Stromal cell of bone marrow (primary cell): ENCODE measurements at places on chromosomes 11 and 22.

GRCh38 chr22:30038219-30038618 lies 42.0 kb upstream of the HORMAD2 start:
- DNase-seq: peak; percentile 38

DNA sequence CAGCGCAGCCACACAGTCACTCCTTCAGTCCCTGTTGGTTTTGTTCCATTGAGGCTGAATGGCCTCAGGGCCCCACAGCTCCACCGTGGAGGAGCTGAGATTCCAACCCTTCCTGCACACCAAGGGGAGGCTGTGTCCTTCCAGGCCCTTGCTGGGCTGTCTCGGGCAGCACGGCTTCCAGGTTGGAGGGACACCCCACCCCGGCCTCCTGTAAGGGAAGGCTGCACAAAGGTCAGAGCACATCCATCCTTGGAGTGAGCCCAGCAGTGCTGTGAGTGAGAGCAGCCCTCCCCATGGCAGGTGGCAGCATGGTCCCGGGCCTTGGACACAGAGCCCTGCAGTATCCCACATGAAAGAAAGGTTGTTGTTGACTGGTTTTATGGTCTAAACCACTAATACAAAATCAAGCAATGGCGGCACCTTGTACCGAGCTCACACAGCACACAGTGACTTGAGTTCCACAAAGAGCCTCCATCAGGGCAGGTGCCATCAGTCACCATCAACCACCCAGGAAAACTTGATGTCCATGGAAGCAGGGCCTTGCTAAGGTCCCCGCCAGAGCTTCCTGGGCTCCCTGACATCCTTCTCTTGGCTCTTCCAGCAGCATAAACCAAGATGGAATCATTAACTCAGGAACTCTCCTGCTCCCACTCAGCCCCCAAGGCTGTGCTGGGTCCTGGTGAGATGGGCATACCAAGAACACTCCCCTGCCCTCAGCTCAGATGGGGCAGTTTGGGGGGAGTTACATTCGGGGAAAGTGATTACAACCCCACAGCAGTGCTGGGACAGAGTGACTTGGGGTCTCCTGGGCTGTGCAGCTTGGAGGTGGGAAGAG lies 1500.4 kb downstream of the TBC1D22A start:
- no peak for DNase-seq

DNA sequence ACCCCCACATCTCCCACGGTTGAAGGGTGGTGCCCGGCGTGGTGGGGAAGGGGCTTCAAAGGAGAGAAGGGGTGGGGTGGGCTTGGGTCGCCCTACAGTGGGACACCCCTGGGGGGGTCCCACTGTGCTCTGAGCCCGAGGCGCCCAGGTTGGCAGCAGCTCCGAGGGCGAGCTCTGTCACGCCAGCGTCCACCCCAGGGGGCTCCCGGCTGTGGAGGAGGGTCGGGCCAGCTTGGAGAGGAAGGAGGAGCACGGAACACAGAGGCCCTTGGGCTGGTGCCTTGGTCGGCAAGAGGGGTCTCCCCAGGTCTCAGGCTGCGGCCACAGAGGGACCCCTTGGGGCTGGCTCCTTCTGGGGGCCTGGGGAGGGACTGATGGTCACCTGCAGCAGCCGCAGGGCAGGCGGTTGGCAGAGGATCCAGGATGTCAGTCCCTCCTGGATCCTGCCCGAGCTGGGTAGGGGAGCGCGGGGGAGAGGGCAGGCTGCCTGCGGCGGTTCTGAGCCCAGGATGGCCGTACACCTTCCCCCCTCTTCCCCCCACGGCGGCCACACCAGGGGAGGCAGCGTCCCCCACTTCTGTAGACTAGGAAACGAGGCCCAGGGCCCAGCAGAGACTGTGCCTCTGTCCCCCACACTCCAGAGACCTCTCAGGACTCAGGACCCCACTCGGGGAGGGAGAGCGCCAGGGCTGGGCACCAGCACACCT lies 788 bp downstream of the MUC6 start:
- no peak for DNase-seq

- DNase-seq: no peak
These were observed 91.2 kb downstream of the UBASH3B start for GRCh38 chr11:122746611-122747244.

GRCh38 chr22:38097557-38098409 lies 12.7 kb downstream of the BAIAP2L2 start:
- DNase-seq: no peak

DNA sequence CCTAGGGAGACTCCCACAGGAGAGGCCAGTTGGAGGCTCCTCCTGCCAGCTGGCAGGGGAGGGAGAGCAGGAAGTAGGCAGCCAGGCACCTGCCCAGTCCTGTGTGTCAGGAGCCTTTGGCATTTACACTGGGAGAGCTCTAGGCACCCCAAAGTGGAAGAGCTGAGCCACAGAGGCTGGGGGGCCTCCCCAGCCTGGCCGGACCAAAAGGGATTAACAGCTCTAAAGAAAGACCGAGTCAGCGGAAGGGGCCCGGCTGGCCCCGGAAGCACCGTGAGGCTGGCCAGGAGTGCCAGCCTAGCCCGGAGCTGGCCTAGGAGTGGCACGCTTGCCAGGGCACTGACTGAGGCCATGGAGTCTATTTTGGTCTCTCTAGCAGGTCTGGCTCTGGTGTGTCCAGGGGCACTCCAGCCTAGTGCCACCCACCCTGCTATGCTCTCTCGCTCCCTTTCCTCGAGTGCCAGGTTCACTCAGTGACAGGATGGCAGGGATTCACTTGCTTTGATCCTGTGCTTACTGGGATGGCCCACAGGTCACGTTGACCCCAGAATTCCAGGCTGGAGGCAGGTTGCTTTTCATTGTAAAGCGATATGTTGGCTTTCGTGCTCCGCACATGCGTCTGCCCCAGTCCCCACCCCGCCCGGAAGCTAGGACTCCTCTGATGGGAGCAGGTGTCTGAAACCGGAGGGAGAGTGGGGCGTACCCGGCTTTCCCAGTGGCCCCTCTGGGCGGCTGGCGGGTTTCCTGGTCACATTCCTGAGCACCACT lies 3.3 kb upstream of the KMT5B start:
- no peak for DNase-seq

- no peak for DNase-seq
These were observed 308.7 kb upstream of the ZC3H12C start for GRCh38 chr11:109784536-109784935.

DNA sequence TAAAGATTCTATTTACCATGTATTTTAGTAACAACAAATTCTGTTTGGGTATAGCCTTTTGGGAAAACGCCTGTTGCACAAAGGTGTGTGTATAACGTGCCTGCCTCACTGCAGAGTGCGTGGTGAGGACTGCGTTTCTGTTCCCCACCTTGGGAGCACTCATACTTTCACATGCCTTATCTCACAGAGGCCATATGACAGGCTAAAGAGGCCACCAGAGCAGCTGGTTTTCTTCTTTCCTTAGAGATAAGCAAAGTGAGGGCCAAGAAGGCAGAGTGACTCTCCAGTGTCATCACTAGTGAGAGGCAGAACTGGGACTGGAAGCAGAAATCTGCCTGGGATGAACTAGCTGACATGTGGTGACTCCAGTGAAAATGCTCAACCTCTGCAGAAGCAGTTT lies 369.2 kb upstream of the NARS2 start:
- no peak for DNase-seq

DNA sequence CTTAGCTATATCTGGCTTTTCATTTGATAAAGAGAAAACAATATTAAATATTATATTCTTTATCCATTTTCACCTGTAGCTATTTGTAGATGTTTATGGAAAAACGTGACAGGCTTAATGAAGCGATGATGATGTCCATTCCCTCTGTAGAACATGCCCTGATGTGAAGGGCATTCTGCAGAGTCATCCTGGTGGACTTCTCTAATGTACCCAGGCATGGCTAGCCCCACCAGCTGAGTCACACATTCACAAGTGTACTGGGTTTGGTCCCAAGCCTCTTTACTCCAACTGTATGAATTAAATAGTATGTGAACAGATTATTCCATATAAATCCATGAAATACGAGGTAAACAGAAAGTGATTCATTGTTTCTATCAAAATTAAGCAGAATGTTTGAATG lies 139.3 kb downstream of the CADM1 start:
- DNase-seq: no peak

- DNase-seq: no peak
These were observed 2.1 kb upstream of the LMO1 start for GRCh38 chr11:8265681-8266241.

DNA sequence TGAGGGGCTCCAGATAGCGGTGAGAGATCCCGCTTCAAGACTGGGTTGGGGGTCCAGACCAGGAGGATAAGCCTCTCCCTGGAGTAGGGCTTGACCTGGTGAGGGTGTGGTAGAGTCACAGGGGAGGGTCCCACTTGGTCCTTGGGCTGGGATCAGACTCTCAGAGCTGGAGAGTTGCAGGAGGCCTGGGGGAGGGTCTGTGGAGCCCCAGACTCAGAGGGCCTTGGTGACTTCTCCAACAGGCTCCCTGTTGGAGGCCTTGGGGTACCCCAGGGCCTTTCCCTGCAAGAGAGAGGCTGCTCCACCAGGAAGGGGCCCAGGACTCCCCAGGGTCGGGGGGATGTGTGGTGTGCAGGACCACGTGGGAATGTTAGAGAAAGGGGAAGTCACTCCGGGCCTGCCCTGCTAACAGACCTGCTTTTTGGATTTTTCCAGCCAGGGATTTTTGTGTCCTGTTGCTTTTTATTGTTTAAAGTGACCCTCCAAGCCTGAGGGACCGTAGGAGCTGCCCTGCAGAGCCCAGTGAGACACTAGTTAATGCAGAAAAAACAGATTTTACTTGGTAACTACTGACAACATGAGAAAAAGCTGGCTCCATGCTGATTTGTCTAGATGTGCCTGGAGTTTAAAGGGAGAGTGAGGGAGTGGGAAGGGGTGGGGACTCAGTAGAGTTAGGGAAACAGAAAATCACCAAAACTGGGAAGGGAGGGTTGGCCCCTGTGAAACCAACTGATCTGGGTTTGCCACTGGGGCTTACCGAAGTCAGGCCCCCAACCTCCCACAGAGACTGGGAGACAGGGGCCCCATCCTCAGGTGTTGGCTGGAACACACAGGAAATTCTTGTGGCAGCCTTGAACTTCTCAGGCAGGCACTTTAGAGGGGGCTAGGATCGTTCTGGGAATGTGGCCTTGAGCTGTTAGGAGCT lies 801 bp upstream of the TXNRD2 start:
- DNase-seq: peak; percentile 69

- DNase-seq: no peak
These were observed 982 bp upstream of the SHANK3 start for GRCh38 chr22:50671641-50672040.

- DNase-seq: no peak
These were observed 2314.9 kb downstream of the LRRC4C start for GRCh38 chr11:39144351-39145130.

GRCh38 chr11:128737704-128738103 lies 43.8 kb downstream of the FLI1 start:
- DNase-seq: no peak

GRCh38 chr11:67521924-67522323 lies 1.3 kb downstream of the CABP2 start:
- no peak for DNase-seq

GRCh38 chr11:16669799-16670415 lies 68.5 kb upstream of the C11orf58 start:
- no peak for DNase-seq

DNA sequence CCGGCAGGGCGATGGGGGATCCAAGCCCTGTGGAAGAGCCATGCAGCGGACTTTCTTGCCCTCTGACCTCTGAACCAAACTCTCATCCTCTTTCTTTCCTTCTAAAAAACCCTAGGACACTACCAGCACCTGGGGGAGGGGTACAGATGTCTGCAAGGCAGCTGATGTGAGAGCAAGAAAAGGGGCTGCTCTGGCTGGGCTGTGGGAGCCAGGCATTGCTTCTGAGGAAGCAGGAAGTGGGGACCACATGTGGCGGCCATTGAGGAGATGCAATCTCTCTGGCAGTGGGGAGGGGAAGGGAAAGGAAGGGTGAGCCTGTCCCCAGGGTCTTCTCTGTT lies 36.0 kb downstream of the FAM83F start:
- no peak for DNase-seq

GRCh38 chr22:49705216-49705971 lies 122.3 kb downstream of the BRD1 start:
- no peak for DNase-seq

DNA sequence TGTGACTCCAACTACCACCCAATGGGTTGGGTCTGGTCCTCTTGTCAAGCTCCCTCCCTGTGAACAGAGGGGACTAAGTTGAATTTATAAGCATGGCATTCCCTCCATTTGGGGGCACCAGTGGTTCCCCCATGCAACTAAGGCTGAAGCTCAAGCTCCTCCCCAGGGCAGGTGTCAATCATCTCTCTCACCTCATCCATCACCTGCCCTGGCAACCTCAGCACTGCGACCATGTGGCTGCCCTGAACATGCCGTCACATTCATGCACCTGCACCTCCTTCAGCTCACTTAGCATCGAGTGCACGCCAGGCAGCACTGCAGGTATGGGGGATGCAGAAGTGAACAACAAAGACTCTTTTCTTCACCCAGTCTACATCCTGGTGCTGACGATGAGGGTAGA lies 799.3 kb downstream of the TBC1D22A start:
- DNase-seq: no peak

DNA sequence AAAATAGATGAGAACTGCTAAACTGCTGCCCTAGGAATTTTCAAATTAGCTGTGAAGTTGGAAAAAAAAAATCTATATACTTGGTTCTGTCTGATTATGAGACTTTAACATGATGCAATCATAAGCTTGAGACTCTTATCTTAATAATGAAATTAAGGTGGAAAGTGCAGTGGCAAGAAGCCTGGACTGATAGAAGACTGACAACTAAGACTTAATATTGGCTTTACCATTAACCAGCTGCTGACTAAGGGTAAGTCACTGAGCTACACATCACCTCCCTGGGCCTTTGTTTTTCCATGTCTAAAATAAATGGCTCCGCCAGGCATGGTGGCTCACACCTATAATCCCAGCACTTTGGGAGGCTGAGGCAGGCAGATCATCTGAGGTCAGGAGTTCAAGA lies 56.9 kb downstream of the SLC35F2 start:
- no peak for DNase-seq
